ENCODE measurements at places on chromosomes 5 and 9. TPM values are rescaled to one million over a fixed set of nuclear protein-coding genes. Genes with fewer than 3 reads are reported as not detected.

GRCh38 chr5:170495825-170496661 is 7.8 kb upstream of the KCNIP1 start:
- DNase-seq = no peak

Gene CBY3
- not detected for total RNA-seq

Gene JAKMIP2
- 4.3 TPM for total RNA-seq

- DNase-seq = no peak
Observed at GRCh38 chr9:123091459-123091858, 58.0 kb downstream of the GPR21 start.

DNA sequence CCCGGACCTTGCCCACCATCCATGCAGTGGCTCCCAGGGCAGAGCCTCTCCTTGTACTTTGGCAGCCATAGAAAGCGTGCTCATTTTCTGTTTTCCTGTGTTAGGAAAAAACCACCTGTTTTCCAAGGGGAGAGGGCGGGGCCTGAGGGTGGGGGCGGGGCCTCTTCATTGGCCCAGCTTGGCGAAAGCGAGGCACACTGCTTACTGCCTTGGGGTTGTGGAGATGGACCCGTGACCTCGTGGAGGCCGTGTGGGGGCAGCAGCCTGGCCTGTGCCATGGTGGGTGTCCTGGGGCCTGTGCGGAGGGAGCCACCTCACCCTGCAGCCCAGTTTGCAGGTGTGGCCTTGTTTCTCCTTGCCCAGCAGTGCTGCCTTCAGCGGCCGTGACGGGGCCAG is 4.4 kb upstream of the TOR4A start:
- no peak for DNase-seq

GRCh38 chr9:124828489-124829333 is 24.5 kb upstream of the WDR38 start:
- DNase-seq = no peak

Gene PRLR
- total RNA-seq = 0.21 TPM

DNA sequence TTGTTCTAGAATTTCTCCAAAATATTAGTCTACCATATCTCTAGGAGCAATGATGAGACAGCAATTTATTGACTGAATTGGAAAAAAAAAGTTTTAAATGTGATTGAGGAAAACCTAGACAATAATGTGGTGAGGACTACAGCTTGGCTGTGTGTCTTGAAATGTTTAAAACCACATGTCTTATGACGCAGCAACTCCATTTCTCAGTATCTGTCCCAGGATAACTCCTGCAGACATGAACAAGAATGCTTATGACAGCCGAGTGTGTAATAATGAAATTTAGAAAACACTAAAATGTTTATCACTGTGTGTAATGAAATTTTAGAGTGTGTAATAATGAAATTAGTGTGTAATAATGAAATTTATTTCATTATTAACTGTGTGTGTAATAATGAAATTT is 254.1 kb upstream of the DAPK1 start:
- no peak for DNase-seq

Gene LRRC14B
- not detected for total RNA-seq

Gene SMIM33
- total RNA-seq = not detected

Gene PITX1
- total RNA-seq = 0.87 TPM

GRCh38 chr5:178125253-178125906 is 5.4 kb upstream of the RMND5B start:
- no peak for DNase-seq

DNA sequence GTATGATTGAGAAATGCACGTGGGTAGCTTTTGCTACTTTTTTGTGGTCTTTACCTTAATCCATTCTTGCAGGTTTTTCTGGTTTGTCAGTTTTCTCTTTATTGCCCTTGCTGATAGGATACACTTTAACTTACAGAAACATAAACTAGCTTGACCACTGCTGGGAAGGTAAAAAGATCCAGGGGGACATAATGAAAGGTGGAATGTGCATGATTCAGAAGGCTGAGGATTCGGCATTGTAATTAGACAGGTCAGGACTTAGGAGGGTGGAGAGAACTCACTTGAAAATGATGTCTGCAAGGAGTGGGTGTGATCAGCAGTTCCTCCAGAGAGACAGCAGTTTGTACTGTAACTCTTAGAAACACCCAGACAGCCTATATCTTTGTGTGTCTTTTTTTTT is 19.8 kb upstream of the TXNDC8 start:
- DNase-seq = no peak

Gene TNFSF15
- total RNA-seq = not detected

- DNase-seq = no peak
Observed at GRCh38 chr5:33933723-33934169, 2.4 kb upstream of the RXFP3 start.

DNA sequence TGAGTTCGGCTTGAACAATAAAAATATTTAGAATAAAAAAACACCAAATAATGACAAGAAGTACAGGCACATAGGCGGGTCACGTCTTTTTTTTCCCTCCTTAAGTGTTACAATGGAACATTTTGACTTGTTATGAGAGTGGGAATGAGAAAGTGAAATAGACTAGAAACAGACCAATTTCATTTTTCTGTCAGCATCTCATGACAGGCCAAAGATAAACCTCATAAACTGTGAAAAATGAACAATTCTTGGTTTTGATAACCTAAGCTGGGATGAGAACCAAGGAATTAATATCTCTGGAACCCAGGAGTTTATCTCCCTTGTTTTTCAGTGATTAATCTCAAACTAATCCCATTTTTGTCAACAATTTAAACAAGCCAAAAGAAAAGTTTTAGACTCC is 299.5 kb downstream of the SLIT3 start:
- no peak for DNase-seq

DNA sequence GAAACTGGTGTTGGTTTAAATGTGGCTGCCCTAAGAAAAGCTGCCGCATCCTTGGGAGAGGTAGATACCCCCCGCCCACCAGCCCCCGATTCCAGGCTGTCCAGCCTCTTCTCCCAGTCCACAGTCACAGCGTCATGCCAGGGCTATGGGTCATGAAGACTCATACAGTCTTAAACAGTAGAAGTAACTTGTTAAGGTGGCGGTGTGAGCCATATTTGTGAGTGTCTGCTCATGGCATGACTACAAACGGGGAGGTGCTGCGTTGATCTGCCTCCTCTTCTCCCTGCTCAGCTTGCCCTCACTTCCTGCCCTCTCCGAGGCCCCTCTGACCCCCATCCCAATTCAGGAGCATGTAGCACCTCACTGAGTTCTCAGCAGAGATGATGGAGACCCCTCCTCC is 20.8 kb downstream of the FGD3 start:
- no peak for DNase-seq

- peak; percentile 40 for DNase-seq
Observed at GRCh38 chr5:176542596-176543427, 5.6 kb upstream of the RNF44 start.

Gene IL13
- not detected for total RNA-seq

- DNase-seq = no peak
Observed at GRCh38 chr9:89722712-89723111, 117.9 kb downstream of the GADD45G start.

DNA sequence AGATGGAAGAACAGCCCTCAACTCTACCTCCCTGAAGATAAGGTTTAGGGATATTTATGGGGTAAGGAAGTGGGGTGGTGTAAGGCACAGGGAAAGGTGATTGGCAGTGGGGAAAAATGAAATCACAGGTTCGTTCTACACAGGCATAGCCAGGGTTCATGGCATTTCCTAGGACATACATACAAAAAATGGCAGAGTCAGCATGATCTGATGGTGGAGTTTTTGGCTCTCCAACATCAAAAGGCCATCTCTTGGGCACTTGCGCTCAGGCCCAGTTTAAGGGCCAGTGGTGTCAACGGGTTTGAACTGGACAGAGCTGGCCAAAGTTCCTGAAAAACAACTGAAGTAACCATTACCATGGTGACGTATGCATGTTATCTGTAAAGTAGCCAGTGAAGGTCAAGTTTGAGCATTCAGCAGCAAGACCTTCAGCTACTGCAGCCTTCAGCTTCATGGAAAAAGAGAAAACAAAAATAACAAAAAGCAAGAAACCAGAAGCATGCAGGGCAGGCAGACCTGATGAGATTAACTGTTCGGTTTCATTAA is 92.8 kb downstream of the SMARCA2 start:
- no peak for DNase-seq

GRCh38 chr9:111795557-111795839 is 761 bp upstream of the SHOC1 start:
- DNase-seq = no peak

Gene BNC2
- total RNA-seq = 20.1 TPM

Gene PCDH12
- total RNA-seq = 64.0 TPM

DNA sequence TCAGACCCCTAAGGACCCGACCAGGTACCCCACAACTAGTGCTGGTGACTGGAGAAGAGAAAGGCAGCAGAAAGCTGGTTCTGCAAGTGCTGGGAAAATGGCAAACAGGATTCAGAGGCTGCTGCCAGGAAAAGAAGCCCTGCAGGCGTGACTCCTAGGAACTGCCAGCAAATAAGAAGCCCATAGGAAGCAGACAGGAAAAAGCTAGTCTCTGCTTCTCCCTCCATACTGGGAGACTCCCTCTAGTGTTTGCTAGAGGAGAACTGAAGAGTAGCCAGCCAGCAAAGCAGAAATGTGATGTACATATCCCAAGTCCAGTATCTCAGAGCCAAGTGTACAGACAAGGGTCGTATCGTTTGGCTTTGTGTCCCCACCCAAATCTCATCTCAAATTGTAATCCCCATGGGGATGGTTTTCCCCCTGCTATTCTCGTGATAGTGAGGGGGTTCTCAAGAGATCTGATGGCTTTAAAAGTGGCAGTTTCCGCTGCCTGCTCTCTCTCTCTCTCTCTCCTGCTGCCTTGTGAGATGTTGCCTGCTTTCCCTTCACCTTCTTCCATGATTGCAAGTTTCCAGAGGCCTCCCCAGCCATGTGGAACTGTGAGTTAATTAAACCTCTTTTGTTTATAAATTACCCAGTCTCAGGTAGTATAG is 38.1 kb upstream of the TUSC1 start:
- DNase-seq = peak; percentile 5

- no peak for DNase-seq
Observed at GRCh38 chr5:55601204-55601618, 66.4 kb upstream of the PLPP1 start.

Gene ENTPD2
- 55.6 TPM for total RNA-seq

DNA sequence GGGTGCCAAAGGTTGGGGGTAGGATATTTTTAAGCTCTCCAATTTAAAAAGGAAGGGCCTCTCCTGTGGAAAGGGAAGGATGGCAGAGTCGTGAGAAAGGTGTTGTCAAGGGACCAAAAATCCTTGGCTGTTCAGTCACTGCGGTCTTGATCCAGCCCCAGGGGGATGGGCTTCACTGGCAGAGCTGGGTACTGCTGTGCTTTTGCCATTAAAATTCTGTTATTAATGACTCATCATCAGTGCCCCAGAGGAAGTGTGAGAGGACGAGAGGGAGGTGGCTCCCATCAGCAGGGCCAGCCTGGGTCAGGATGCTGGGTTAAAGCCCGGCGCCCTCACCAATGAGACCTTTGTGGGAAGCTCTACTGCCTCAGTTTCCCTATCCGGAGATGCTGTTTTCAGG is 16.7 kb downstream of the PCDH12 start:
- no peak for DNase-seq

Gene CARD9
- 0.41 TPM for total RNA-seq

DNA sequence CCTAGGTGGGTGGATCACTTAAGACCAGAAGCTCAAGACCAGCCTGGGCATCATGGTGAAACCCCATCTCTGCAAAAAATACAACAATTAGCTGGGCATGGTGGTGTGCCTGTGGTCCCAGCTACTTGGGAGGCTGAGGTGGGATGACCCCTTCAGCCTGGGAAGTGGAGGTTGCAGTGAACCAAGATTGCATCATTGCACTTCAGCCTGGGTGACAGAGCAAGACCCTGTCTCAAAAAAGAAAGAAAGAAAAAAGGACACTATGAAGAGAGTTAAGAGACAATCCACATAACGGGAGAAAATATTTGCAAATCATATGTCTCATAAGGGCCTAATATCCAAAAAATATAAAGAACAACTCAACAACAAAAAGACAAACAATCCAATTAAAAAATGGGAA is 57.9 kb downstream of the NDST1 start:
- no peak for DNase-seq

DNA sequence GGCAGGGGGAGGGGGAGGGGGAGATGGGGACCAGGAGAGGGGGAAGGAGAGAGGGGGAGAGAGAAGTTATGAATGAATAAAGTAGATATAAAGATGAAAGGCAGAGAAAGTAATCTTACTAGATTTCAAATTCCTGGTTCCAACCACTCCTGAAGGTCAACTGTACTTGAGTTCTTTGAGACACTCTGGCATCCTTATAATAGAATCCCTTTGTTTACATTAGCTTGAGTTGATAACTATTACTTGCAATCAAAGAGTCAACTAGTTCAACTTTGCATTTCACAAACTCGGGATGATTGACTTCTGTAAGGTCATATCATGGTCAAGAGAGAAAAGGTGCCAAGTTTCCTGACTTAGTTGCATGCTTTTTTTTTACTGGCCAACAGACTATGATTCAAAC is 42.2 kb downstream of the BAAT start:
- no peak for DNase-seq

DNA sequence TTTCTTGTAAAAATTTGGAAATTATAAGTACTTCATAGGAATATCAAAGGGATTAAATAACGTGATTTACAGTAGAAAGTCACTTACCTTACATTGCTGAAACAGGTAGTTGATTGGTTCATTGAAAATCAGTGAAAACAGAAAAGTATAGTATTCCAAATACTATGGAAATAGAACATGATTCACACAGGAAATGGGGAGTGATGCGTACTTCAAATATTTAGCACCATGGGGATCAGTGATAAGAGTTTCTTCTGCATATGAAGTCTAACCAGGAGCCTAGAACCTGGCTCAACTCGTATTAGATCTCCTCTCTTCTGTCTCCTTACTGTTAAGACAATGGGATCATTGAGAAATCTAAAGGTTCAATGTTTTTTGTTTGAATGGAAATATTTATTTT is 133.3 kb downstream of the FAM174A start:
- no peak for DNase-seq

Gene S100Z
- 0.38 TPM for total RNA-seq

GRCh38 chr5:2574155-2574554 is 177.3 kb downstream of the IRX2 start:
- DNase-seq = no peak

DNA sequence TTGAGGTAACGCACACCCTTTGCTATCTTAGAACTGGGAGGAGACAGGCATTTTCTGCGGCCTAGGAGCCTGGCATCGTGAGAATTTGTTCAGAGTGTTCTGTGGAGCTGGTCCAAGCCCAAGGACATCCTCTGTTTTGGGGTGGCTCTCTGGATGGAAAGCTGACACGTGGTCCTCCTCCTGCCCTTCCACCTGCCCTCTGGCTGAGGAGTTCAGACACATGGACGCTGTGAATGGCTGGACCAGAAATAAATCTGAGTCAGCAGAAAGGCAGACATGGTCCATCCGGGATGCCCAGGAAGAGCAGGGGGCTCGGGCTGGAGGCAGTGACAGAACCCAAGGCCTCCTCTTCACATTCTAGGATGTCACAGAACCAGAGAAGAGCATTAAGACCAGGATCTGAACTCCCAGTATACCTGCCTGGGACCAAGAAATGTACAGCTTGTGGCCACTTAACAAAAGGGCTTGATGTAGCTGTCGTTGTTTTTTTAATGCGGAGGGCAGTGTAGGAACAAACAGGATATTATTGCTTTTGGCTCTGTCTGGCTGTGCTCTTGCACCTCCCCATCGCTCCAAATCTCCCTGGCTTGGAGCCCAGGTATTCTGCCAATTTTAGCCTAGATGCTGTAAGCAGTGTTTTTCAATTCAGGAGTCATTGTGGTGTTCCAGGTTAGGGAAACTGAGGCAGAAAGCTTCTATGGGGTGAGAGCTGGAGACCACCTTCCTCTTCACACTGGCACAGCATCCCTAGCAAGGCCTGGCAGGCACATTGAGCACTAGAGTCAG is 2.4 kb downstream of the CKMT2 start:
- no peak for DNase-seq

- DNase-seq = no peak
Observed at GRCh38 chr9:120698766-120699165, 15.5 kb downstream of the MEGF9 start.

- no peak for DNase-seq
Observed at GRCh38 chr5:51968756-51969155, 585.5 kb downstream of the ISL1 start.

Gene DIPK1B
- total RNA-seq = 293 TPM

Data from endothelial cell (in vitro differentiated cells).